Amygdala (tissue), 56 donors: ENCODE measurements at places on chromosomes 13 and 19.

DNA sequence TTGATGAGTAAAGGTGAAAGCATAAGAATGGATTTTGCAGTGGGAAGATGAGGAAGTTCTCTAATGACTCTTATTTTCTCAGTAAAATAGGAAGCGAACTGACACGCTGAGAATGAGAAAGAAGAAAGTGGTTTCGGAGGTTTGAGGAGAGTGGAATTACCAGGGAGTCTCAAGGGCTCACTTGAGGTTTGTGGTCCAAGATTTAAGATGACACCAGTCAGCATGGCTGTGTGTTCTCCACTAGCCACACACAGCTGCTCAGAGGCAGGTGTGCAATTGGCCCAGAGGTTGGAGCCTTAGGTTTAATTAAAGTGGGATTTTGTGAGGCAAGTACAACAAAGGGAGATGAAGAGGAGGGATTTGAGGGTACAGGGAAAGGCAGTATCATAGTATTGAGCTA, 99.6 kb upstream of the NBEA start:
- no peak for DNase-seq

- peak; percentile 21 for DNase-seq
Observed at GRCh38 chr19:22545751-22546150, 88.4 kb upstream of the ZNF492 start.

GRCh38 chr19:9914315-9915207, 21.8 kb downstream of the OLFM2 start:
- DNase-seq = no peak

DNA sequence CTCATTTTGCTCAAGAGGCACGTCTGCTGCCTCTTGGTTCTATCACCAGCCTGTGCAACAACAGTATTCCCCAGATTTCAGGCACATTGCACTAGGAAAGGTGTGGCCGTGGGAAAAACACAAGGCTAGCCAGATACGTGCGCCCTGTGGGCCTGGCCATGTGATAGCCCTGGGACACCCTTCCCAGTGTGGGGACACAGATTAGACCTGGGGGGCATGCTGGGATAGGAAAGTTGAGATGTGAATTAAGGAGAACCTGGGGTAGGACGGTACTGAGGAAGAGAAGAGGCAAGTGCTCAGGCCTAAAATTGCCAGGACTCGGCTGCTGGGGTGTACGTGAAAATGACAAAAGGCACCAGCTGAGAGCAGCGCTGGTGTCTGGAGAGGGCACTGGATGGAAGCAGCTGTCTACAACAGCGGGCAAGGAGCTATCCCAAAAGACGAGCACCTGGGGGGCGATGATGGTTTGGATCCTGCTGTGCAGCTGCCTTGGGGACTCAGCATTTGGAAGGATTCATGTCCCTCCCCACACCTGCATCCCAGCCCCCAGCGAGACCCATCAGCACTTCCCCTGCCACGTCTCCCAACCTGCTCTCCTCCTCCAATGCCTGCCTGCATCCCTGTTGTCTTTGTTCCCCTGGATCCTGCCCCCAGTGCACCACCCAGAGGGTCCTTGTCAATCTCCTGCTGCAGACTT, 54.3 kb downstream of the GGACT start:
- no peak for DNase-seq

- DNase-seq = no peak
Observed at GRCh38 chr13:44498502-44498901, 77.6 kb downstream of the TSC22D1 start.

- DNase-seq = no peak
Observed at GRCh38 chr13:60931858-60932546, 483.6 kb downstream of the PCDH20 start.

- DNase-seq = no peak
Observed at GRCh38 chr13:42393573-42394360, 121.8 kb downstream of the AKAP11 start.

DNA sequence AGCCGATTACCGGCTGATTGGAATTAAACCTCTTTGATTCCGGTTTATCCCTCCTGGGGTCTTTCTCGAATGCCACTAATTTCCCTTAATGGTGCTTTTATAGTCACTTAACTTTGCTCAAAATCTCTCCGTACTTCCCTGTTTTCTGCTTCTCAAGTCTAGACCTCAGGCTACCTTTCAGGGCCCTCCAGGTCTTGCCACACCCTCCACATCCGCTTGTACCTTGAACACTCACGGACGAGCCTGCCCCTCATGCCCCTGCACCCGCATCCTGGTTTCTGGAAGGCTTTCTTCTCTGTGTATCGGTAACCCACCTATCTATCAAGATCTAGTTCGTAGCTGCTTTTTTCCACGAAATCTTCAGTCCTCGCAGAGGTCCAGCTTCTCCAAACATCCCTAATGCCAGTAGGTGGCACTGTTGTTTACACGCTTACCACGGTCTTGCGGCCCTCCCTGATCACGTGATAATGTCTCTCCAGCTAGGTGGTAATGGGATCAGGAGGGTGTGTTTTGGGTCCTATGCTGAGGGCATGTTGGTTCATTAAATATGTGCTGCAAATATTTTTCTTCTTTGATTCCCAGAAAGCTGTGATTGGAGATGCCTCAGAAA, 13.8 kb downstream of the ATP12A start:
- DNase-seq = no peak

- DNase-seq = no peak
Observed at GRCh38 chr19:44280916-44281315, 21.2 kb downstream of the ZNF233 start.

GRCh38 chr13:78022164-78022877, 103.7 kb upstream of the EDNRB start:
- peak; percentile 2 for DNase-seq

DNA sequence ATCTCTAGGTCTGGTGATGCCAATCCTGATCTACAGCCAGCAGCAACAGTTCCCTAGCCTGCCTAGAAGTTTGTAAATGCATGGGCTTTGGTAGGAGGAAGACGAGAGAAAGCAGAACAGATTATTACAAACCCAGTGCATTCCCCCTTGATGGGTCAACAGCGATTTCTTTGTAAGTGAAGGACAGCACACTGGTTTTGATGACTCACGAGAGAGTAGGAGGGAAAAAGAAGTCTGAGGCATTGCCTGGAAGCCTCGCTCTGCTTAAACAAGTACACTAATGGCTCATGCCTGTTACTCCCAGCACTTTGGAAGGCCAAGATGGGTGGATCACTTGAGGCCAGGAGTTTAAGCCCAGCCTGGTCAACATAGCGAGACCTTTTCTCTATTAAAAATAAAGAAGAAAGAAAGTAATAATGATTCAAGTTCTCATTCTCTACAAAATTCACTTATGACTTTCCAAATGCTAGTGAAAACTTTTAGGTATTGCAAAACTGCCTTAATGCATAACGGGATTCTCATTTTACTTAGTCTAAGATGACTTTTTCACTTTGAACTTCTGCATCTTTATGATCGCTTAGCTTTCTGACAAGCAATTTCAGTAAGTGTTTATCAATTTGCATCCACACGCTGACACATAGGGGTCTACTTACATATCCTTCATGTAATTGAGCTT, 47.7 kb upstream of the USPL1 start:
- DNase-seq = no peak

- no peak for DNase-seq
Observed at GRCh38 chr13:36193151-36193855, 21.1 kb downstream of the SOHLH2 start.

- no peak for DNase-seq
Observed at GRCh38 chr13:67023130-67023876, 206.8 kb downstream of the PCDH9 start.

- no peak for DNase-seq
Observed at GRCh38 chr13:27482983-27483382, 32.6 kb upstream of the MTIF3 start.

GRCh38 chr19:8626842-8627241, 3.6 kb upstream of the NFILZ start:
- DNase-seq = no peak

DNA sequence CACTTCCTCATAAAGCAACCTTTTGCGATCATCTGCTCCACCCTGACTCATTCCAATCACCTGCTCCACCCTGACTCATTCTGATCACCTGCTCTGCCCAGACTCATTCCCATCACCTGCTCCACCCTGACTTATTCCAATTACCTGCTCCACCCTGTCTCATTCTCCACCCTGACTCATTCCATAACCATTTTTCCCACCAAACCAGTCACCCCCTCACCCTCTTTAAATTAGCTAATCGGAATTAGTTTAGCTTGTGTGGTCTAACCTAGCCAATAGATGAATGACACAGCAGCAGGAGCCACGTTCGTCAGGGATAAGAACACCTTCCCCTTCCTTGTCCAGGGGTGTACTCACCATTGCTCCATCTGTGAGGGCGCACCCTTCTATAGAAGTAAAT, 134.0 kb downstream of the COG6 start:
- no peak for DNase-seq

DNA sequence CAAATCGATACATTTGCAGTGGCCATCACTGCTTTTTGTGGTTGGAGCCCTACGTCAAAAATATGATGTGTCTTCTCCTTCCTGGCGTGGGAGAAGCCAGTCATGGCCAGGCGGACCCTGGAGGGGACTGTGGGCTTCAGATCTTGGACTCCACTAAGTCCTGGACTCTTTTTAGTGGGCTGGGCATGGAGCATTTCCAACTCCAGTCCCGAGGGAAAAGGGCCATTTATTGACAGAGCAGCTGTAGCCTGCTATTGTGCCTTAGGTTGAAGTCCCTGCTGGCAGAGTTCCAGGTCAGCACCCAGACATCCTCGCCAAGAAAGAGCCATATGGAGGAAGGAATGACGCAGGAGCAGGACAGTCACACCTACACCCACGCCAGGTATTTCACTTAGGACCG, 179.2 kb upstream of the ZNF507 start:
- no peak for DNase-seq

DNA sequence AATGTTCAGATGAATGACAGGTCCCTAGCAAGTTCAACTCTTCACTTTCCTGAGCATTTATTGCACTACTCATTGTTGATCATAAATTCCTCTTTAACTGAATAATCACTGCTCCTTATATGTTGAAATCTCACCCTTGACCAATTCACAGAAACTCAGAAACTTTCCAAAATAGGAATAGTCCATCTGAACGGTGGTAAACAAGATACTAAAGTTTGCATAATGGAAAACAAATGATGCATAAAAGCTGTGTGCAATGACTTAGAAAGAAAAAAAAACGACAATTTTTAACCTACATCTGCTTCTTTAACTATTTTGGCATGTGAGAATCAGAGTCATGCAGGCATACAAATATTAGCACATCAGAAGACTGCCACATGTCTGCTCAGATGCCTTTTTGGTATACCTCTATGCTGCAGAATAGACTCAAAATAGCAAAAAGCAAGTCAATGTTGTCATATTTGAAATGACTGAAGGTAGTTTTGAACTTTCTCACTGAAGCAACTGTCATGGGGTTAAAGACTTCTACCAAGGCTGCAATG, 34.8 kb downstream of the SLC10A2 start:
- DNase-seq = no peak

DNA sequence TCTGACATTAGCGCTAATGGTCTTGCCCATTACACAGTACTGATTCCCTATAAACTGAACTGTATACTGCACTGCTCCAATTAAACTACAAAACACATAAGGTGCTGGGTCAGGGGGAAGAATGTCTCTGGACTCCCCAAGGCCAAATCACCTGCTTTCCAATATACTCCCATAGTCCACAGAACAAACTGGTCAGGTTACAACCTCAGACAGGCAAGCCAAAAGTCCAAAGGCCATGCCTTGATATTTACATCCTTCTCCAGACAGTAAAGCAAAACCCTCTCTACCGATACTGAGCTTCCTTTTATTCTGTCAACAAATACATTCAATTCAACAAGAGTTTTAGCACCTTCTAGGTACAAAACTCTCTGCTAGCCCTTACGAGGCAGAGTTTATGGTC, 8.9 kb downstream of the ZNF541 start:
- DNase-seq = no peak

- peak; percentile 55 for DNase-seq
Observed at GRCh38 chr19:42450314-42450934, 7.7 kb upstream of the CXCL17 start.

DNA sequence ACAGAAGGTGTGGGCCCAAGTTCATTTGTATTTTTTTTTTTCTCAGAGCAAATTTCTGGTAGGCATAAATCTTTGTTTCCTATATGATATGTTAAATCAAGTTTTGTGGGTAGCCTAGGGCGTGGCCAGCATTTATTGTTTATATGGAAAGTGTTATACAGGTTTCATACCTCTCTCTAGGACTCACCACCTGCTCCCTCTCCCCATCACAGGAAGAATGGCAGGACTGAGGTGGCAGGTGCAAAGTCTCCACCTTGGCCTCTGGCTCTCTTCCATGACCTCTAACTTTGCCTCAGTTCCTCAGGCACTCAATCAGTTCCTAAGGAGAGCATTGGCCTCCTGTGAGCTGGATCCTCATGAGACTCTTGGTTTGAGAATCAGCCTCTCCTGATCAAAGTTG, 172.3 kb upstream of the TSC22D1 start:
- no peak for DNase-seq

DNA sequence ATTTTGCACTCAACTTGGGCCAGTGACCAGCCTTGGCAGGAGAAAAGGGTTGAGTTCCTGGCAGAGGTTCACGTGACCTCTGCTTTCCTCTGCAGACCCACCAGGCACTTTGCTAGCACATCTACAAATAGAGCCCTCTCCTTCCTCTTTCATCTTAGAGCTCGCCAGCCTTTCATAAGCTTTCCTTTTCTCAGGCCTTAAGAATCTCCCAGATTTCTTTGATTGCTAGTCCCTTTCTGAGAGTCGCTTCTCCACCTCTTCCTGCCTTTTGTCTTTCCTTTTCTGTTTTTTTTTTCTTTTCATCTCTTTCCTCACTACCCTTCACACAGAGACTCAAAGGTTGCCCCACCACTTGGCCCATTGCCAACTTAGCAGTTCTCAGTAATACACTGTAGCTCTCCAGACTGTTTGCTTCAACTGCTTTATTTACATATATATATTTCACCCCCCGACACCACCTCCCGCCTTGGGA, 375.7 kb upstream of the SPRY2 start:
- DNase-seq = no peak

DNA sequence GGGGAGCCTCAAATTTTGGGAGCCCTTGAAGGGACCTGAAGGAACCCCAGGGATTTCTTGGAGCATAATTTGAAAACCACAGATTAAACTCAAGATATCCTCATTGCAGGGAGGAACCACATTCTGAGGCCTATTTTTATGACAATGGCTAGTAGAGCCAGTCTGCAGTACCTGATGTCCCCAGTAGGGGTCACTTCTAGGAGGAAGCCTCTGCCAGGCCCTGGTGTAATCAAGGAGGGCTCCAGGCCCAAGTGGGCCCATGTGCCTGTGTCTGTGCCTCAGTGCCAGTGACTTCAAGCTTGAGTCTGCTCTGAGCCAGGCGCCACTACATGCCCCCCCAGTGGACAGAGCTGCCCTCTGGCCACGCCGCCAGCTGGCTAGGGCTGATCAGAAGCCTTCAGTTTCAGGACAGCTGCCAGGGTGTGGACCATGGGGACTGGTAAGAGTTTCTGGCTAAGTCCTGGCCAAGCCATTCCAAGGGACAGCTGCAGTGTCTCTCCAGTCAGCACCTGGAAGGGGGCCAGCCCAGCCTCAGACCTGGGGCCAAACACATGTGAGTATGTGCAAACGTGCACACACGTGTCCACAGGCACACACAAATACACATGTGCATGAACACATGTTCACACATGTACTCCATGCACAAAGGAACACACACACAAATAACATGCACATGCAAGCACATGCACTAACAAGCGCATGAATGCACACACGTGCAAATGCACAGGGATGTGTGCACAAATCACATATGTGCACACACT, 20.5 kb upstream of the SLC7A10 start:
- DNase-seq = no peak

GRCh38 chr13:98486412-98486811, 90.5 kb downstream of the STK24 start:
- DNase-seq = no peak

- DNase-seq = no peak
Observed at GRCh38 chr19:42560731-42561130, 32.5 kb upstream of the CEACAM1 start.
